Globus pallidus (tissue), 1 donor: ENCODE measurements at places on chromosomes 5 and 9.
A peak's percentile ranks its signal among the peaks of the same experiment; 100 is the strongest.

DNA sequence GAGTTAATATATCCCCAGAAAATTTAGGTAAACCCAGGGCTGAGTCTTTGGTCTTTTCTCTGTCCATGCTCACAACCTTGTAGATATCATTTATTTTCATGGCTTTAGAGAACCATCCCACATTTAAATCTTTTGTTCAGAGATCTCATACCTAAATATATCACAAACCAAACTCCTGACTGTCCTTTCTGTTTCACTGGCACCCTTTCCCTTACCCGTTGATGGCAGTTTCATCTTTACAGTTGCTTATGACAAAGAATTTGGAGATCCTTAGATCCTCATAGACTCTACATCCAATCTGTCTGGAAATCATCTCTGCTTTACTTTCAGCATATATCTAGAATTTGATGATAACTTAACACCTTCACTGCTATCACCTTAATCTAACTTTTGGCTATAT lies 19.2 kb downstream of the RNF180 start:
- no peak for DNase-seq

- no peak for DNase-seq
Measured at GRCh38 chr5:87099968-87100367, 167.7 kb upstream of the RASA1 start.

DNA sequence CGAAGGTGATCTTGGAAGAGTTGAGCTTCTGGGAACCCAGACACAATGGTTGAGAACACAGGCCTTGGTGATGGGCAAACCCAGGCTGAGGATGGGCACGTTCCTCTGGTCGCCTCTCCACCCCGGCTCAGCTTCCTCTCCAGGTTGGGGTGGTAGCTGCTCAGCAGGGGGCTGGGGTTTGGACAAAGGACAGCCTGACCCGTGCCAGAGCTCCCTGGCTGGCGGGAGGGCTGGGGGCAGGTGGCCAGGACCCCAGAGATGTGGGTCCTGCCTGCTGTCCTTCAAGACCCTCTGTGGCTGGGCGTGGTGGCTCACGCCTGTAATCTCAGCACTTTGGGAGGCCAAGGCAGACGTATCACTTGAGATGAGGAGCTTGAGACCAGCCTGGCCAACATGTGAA lies 25.2 kb downstream of the NCS1 start:
- DNase-seq: no peak

DNA sequence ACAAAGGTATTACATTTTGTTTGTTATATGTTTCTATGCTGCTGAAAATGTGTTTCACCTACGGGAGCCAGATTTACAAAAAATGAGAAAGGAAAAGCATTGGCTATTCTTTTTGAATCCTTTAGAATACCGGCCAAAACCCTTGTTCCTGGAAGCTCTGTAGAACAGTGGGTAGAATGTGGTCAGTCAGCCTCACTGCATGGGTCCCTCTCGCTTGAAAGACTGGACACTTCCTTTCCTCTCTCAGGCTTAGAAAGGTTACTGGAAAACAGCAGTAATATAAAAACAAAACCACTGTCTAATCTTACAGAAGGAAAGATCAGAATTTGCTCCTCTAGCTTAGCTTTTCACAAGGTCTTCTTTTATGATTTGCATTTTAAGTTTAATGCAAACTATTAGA lies 45.1 kb downstream of the OSTF1 start:
- DNase-seq: no peak

DNA sequence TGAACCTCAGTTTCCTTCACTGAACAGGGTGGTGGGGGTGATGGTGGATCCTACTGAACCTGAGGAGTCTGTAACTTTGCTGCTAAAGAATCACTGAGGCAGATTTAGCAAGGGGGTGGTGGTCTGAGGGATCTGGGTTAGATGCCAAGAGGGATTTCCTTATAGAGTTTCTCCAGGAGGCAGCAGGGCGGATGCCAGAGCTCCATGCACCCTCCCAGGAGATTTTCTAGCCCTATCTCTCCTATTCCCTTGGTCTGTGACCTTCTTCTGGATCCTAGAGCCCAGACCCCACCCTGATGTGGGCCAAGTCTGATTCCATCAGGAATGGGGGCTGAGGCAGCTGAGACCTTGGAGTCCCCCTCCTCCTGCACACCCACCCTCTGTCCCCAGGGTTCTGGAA lies 6.0 kb downstream of the PTGS1 start:
- no peak for DNase-seq

- DNase-seq: peak; percentile 95
Measured at GRCh38 chr9:37963936-37964739, 60.2 kb upstream of the SLC25A51 start.

DNA sequence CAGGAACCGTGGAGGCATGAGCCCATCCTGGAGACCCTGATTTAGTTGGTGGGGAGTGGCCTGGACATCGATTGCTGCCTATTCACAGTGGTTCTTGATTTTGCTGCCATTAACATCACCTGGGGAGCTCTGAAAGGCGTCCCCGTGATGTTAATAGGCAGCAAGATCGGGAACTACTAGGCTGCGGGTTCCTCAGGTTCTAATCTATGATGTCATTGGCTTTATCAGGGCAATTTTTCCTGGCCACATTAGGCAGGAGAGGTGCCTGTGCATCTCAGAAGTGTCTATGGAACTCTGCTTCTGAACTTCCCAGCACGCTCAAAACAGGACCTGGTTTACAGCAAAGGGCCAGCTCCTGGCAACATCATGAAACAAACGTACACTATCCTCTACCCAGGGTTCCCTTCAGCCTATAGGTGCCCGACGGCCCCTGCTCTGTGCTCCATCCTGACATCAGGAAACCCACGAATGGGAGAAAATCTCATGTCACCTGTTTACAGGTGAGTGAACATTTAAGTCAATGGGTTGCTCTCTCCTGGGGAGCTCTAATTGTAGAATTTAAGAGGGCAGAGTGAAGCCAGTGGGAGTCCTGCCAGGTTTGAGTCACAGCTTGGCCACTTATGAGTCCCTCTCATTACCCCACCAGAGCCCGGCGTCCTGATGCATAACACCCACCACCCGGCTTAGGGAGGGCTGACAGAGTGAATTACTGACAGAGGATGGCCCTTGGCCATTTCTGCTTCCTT lies 49.4 kb downstream of the ROPN1L start:
- DNase-seq: no peak

DNA sequence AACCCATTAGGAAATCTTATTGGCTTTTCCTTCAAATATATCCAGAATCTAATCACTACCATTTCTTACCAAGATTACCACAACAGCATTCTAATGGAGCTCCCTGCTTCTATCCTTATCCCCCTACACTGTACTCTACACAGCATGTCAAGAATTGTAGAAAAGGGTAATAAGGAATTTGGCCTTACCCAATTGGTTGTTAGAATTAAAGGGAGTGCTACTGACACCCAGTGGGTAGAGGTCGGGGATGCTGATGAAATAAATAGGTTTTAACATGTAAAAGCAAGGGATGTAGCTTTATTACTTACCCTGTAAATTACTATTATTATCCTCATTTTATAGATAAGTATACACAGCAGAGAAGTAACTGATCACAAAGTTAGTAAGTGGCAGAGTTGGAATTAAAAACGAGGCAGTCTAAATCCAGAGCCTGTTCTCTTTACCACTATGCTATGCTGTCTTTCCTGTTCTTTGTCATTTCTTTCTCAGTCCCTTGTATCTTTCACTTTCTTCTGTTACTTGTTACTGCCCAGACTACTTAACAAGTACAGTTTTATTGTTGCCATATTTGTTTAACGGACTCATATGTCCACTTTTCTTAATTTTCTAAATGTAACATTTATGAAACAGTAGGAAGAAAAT lies 10.5 kb downstream of the SLC38A9 start:
- no peak for DNase-seq

DNA sequence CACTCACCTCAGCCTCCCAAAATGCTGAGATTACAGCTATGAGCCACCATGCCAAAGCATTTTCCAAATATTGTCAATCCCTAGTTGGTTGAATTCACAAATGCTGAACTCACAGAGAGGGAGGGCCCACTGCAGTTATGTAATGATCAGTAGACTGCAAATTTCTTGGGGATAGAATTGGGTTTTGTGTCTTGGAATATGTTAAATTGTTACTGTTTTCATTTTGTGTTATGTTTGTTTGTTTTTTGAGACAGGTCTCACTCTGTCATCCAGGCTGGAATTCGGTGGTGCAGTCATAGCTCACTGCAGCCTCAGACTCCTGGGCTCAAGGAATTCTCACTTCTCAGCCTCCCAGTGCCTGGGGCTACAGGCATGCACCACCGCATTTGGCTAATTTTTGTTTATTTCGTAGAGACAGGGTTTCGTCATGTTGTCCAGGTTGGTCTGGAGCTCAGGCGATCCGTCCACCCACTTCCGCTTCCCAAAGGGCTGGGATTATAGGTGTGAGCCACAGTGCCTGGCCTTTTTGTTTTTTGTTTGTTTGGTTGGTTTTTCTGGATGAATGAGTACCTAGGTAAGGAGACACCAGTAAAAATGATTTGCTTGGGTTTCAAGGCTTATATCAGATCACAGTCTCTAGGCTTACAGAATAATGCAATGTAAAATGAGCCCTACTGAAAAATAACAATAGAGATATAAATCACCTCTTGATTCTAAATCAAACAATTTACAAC lies 31.5 kb upstream of the LMNB1 start:
- no peak for DNase-seq

DNA sequence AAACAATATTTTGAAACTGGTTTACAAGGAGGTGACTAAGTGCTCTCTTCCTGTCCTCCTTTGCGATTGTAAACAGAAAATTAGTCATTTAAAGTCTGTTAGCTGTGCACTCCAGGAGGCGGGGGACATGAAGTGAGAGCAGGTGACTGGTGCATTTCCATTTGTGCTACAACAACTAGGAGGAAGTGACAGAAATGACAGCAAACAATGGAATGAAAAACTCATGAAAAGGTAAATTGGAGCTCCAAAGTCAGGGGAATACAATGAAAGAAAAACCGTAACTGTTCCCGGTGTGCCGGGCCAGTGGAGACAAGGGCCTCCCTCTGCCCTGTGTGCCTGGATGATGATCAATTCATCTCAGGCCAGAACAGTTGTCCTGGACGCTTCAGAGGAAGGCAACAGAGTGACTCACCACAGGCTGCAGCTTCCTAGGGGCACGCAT lies 439.9 kb downstream of the GADD45G start:
- no peak for DNase-seq

- peak; percentile 77 for DNase-seq
Measured at GRCh38 chr9:127897193-127897692, 2.2 kb downstream of the ST6GALNAC6 start.

GRCh38 chr5:61595426-61595825 lies 263.4 kb downstream of the ZSWIM6 start:
- no peak for DNase-seq

- DNase-seq: peak; percentile 46
Measured at GRCh38 chr9:3441197-3441816, 84.5 kb downstream of the RFX3 start.

GRCh38 chr5:150350524-150351344 lies 6.8 kb upstream of the TCOF1 start:
- peak; percentile 86 for DNase-seq

DNA sequence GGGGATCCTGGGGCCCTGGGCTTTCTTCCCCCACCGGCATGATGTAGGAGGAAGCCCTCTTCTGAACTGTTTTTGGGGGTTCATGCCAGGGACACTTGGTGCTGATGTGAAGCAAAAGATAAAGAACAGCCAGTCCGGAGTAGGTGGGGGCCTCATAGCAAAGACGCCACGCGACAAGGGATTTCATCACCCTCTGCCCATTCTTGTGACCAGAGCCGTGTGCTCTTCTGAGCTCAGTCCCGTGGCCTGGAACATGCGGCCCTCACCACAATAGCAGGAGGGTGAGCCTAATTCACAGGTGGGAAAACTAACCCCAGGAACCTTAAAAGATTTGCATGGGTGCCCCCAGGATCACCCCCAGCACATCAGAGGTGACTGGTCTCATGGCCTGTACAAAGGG lies 225.9 kb downstream of the HSPA4 start:
- no peak for DNase-seq

GRCh38 chr5:140236891-140237598 lies 62.1 kb downstream of the CYSTM1 start:
- DNase-seq: no peak

- no peak for DNase-seq
Measured at GRCh38 chr5:66974256-66974655, 222.3 kb downstream of the CD180 start.

DNA sequence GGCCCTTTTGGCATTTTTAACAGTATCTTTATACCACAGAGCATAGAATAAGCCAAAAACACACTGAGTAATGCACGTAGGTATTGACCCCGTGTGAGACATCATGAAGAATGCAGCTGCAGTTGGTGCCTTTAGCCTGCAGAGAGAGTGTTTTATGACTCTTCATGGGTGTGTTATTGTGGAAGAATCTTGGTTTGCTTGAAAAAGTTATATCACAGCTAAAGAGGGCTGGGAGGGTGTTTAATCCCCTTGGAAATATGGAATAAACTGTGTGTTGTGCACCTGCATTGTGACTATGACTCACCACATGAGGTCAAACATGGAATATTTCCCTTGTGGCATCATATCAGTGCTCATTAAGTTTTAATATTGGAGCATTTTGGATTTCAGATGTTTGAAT lies 458.7 kb downstream of the CDH9 start:
- DNase-seq: no peak

DNA sequence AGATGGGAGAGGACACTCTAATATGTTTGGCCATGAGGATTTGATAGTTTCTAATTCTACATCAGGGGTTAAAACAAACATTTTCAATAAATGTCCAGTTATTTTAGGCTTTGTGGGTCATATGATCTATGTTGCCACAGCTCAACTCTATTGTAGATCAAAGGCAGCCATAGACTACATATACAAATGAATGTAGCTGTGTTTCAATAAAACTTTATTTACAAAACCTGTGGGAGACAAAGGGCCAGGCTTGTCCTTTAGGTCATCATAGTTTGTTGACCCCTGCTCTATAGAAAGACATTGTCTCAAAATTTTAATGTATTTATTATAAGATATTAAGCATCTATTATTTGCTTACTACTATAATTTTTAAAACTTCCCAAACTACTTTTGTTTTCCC lies 325.4 kb upstream of the MEF2C start:
- DNase-seq: no peak

DNA sequence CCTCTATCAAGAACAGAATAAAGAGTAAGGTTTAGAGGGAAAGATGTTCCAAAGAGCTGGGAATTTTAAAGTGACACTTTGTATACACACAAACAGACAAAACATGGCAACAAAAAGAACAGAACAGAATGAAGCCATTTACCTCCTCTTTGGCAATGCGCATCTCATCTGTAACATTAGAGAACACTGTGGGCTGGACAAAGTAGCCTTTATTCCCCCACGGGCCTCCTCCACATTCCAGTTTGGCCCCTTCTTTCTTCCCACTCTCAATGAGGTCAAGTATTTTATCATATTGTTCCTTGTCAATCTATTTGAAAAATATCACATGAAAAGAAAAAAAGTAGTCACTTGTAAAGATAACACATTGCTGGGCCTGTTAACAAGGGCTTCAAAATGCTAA lies 41.0 kb downstream of the ALDH1A1 start:
- no peak for DNase-seq

GRCh38 chr9:125189361-125190289 lies at the start of gene PPP6C:
Gene PPP6C (minus strand): TSS chr9:125189803. CDS start chr9:125189718, 85 bp downstream.
- peak; percentile 97 for DNase-seq

- no peak for DNase-seq
Measured at GRCh38 chr5:16082053-16082452, 97.5 kb downstream of the MARCHF11 start.
